CD4-positive, alpha-beta T cell treated with Interleukin-21 for 1 hour (primary cell): ENCODE measurements at places on chromosomes 6 and 20.

DNA sequence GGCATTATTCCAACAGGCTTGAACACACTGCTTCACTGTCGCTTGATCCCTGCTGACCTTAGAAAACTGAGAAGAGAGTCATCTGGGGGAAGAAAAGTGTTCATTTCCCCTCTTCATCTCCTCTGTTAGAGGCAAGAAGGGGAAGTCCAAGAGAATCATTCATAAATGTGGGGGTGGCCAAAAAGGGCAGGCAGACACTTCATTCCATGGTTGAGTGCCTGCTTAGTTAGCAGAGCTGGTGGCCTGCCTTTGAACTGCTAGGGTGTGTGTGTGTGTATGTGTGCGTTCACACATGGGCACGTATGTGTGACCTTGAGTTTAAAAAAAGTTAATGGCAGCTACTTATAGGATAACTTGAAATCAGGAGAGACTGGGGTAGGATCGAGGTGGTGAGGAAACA is 39.4 kb upstream of the RFPL4B start:
- no peak for DNase-seq

DNA sequence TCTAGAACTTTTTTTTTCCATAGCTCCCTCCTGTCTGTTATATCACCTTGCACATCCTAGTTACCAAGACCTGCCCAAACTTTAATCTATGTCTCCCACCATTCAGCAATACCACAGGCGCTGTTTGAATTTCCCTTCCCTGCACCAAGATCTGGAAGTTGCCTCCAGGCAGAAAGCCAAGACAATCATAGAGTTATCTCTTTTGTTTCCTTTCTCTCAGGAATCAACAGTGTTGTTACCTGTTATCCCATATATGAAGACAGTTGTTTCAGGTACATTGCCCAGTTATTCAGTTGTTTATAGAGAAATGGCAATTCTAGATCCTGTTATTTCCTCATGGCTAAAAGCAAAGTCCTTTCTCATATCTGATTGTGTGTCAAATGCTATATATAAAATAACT is 63.2 kb downstream of the PDSS2 start:
- no peak for DNase-seq

GRCh38 chr6:11492464-11493290 is 44.9 kb upstream of the TMEM170B start:
- DNase-seq, result no peak

DNA sequence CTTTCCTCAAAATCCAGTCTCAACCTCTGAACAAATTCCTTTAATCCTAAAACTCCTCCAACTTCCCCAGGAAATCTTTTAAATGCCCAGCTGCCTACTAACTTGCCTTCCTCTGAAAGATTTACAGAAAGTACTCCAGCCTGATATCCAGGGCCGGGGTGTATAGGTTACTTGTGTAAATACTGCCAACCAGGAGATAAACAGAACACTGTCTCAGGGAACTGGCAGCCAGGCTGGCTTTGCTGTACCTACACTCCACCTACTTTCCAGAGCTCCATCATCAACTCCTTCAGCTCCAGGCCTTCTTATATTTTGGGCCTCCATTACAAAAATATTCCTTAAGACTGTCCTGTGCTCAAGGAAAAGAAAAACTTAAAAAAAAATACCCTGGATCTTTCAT is 85.9 kb downstream of the CEP162 start:
- DNase-seq, result no peak

DNA sequence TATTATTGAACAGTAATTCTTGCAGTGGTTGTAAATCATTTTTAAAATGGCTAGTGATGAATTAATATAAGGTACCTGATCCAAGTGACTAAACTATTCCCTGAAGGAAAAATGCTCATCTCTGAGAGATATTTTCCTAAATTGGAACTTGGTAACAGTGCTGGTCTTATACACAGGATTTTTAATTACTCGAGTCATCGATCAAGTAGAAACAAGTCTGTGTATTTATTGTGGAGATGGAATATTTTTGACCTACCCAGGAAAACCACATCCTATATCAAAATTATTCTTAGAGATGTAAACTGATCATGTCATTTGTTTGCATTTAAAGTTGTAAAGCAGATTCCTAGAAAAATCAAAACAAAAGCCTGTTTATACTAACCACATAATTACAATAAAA is 166.9 kb downstream of the MOXD1 start:
- no peak for DNase-seq
